Astrocyte (in vitro differentiated cells and primary cell): ENCODE measurements at places on chromosomes 6 and 20. TPM values are rescaled to one million over a fixed set of nuclear protein-coding genes. Genes with fewer than 3 reads are reported as not detected.

GSTA4 gene
- total RNA-seq: 10.9 and 12.0 TPM in 2 replicates

- no peak overlapping the region for H3K27ac ChIP-seq
- peaks cover 3% of the 10 kb centered on the region for H3K27me3 ChIP-seq
- no peaks in the 10 kb centered on the region for H3K4me1 ChIP-seq
Measured at GRCh38 chr20:20272686-20273085, 95.2 kb upstream of the INSM1 start.

DNA sequence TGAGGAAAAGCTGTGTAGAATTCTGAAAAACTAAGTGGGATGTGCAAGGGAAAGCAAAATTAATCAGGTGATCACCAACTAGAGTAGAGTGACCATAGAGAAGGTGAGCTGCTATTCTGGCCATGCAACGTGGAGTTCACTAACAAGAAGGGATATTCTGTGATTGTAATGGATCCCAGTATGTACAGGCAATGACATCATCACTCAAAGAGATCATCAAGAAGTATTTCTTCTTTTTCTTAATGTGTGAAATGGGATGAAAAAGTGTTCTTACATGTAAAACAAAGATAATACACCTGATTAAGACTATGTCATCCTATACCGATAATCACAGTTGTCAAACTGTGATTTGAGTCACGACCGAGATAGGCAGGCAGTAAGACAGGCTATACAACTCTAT, 101.2 kb downstream of the SMPDL3A start:
- H3K4me3 ChIP-seq: no peak overlapping the region
- no peak for DNase-seq
- H3K4me1 ChIP-seq: no peaks in the 10 kb centered on the region
- no peak overlapping the region for H3K27ac ChIP-seq
- H3K36me3 ChIP-seq: no peaks in the 10 kb centered on the region
- H3K27me3 ChIP-seq: no peaks in the 10 kb centered on the region

DNA sequence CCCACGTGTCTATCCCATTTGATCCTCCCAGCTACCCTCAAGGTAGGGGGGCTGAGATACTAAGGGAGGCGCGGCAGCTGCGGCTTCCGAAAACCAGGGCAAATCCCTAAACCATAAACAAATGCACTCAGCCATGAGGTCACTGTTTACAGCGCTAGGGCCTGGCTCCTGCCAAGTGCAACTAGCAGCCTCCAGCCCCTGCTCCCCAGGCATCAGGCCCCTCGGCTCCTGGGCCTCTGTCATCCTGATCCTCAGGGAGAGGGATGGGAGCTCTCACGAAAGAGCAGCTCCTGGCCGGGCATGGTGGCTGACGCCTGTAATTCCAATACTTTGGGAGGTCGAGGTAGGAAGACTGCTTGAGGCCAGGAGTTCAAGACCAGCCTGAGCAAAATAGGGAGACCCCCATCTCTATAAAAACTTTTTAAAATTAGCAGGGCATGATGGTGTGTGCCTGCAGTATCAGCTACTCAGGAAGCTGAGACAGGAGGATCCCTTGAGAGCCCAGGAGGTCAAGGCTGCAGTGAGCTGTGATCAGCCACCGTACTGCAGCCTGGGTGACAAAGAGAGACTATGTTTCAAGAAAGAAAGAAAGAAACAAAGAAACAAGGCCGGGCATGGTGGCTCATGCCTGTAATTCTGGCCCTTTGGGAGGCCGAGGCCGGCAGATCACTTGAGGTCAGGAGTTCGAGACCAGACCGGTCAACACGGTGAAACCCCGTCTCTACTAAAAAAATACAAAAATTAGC, 42.5 kb upstream of the TLDC2 start:
- DNase-seq: peak; percentile 27
- H3K4me3 ChIP-seq: no peak overlapping the region
- peaks cover 30% of the 10 kb centered on the region for H3K4me1 ChIP-seq
- H3K27ac ChIP-seq: peak overlapping the region; percentile 13

- no peak overlapping the region for H3K27ac ChIP-seq
- no peaks in the 10 kb centered on the region for H3K36me3 ChIP-seq
- H3K4me1 ChIP-seq: no peaks in the 10 kb centered on the region
- H3K27me3 ChIP-seq: no peaks in the 10 kb centered on the region
Measured at GRCh38 chr6:168377484-168377855, 57.9 kb upstream of the DACT2 start.

DNA sequence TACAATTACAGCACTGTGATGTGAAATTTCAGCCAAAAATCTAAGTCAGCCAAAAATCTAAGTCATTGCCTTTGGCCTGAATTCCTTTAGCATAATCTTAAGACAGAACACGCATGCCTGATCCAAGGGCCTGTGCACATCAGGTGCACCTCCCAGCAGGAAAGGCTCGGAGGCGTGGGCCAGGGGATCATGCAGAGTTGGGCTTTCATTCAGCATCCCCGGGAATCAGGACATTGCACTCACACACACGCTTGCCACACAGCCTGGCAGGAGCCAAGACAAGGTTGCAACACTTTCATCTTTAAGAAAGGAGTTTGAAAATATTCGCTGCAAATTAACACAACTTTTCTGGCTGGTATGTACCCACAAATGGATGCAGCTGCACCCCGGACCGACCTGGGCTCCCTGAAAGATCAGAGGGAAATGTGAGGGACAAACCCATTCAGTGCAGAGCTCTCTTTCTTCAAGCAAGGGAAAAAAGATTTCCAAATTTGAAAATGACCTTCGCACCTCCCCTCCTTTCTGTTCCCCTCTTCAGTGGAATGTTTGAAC, 48.8 kb downstream of the ERMARD start:
- DNase-seq: no peak
- H3K27ac ChIP-seq: no peak overlapping the region
- no peaks in the 10 kb centered on the region for H3K36me3 ChIP-seq
- no peak overlapping the region for H3K4me3 ChIP-seq
- H3K27me3 ChIP-seq: peaks cover 13% of the 10 kb centered on the region

- H3K36me3 ChIP-seq: no peaks in the 10 kb centered on the region
- DNase-seq: peak; percentile 85
- H3K4me3 ChIP-seq: no peak overlapping the region
- H3K27ac ChIP-seq: no peak overlapping the region
Measured at GRCh38 chr6:74249658-74250057, 553.7 kb downstream of the CD109 start.

GRCh38 chr20:32019156-32019510, 8.9 kb downstream of the CCM2L start:
- H3K27ac ChIP-seq: no peak overlapping the region
- H3K36me3 ChIP-seq: no peaks in the 10 kb centered on the region
- no peak overlapping the region for H3K4me3 ChIP-seq
- DNase-seq: no peak

GRCh38 chr6:56692523-56693245, 50.0 kb upstream of the DST start:
- peak overlapping the region; percentile 79 for H3K27ac ChIP-seq
- H3K36me3 ChIP-seq: no peaks in the 10 kb centered on the region
- peak; percentile 44 for DNase-seq
- peak overlapping the region; percentile 41 for H3K4me3 ChIP-seq
